Activated CD4-positive, alpha-beta T cell treated with anti-CD3 and anti-CD28 coated beads, Interleukin-2, amount 50 U/mL, for 24 hours (primary cell): ENCODE measurements at places on chromosomes 4 and X.

DNA sequence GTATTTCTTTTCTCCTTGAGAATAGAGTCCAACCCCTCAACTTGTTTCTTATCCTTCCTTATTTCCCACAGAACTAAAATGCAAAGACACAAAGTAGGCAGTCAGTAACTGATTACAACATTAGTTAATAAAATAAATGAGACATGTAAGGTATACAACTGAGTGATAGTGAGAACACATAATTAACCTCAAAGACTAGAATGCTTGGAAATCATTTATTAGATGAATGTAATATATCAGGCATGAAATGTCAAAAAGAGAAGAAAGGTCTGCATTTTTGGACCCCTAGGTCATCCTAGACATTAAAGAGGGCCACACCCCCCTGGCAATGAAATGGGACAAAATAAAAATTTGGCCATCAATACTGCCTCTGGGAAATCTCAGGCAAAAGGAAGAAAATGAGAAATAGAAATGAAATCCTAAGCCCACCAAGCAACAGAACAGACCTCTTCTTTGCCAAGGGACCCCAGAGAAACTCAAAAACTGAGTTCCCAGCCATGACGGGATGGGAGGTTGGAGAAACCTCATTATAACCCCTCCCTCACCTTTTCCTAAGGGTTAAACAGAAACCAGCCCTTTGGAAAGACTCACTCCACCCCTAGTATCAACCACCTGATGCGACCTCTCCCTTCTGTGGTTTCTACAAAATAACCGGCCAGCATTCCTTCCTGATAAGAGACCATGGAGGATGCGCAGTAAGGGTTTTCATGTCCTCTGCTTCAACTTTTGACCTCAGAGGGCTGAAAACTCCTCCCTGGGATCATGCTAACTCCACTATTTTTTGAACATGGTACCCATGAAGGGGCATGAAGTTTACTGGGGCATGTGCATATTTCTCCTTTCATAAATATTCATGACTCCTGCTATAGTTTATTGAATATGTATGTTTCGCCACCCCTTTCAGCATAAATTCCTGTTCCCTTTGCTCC, 90.0 kb upstream of the EXOC1L start:
- DNase-seq, result no peak

DNA sequence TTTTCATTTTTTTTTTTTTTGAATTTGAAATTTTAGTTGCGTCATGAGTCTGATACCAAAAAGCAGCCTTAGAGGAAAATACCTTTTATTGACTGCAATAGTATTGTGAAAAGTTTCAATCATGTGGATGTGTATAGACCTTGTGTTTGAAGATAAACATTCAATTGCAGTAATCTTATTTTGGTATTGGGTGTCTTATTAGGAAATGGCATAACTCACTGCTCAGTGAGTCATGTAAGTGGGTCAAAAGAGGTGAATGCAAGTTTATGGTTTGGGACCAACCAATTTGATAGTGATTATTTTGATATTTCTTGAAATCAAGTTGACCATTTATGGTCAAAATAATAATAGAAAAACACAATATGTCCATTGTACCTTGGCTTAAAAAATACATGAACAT, 627.8 kb upstream of the SLIT2 start:
- DNase-seq, result no peak

DNA sequence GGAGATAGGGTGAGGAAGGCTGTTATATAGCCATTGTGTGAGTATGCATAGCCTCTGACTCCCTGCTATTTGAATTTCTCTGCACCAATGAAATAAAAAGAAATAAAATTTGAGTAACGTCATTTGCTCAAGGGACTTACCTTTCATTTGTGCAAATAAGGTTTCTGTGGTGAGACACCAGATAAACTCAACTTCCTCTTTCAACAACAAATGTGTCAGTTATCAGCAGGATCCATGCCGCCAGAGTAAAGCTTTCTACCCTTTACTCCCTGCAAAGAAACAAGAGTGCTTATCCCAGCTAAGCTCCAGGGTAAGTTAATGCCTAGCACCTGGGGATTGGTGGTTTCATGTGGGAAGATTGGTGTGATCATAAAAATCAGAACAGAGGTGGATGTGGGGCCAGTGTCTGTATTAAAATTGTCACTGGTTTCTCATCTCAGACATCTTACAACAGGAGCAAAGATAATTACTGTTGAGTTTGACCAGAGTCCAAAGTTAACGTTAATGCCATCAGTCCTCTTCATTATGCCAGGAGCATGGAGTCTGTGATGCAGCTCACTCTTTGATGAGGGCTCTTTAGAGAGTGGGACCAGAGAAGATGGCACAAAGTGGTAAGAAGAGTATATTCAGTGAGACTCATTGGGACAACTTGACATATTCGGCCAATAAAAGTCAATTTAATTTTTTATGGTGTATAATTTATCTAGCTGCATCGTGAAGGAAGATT, at the start of gene P2RY10:
Gene P2RY10 (plus strand): TSS at position 206 of the 727 bp plus-strand sequence. CDS start 15,130 bp downstream, outside the sequence.
- DNase-seq, result no peak

DNA sequence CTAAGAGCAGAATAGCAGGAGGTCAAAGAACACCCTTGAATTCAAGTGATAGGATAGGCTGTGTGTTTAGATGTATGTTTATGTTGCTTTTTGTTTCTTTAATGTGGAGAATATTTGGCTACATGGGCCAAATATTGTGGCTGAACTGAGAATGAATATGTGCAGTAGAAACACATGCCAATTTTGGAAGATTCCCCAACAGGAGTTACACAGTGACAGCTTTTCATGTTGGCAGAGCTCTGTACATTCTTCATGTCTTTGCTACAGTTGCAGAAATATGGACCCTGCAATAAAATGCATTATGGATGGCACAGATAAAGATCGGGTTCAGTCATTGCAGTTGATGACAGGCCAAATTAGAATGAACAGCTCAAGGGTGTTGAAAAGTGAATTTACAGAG, 82.8 kb upstream of the SLC4A4 start:
- DNase-seq, result no peak

GRCh38 chrX:118468122-118468521, 27.5 kb upstream of the DOCK11 start:
- DNase-seq, result no peak

DNA sequence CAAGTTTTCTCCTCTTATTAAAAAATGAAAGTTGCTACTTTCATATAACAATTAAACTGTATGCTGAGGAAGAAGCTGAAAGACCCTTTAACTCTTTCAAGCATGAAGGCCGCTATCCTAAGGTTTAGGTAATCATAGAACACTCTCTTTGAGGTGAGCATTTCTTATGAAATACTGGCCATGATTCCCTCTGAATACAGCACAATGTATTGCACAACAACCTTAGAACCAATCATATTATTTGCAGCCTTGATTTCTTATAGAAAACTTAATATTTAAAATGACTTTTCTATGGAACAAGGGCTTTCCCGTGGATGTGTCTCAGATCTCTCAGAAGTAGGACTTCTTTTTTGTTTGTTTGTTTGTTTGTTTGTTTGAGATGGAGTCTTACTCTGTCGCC, 333.4 kb upstream of the TEX13C start:
- DNase-seq, result no peak

GRCh38 chr4:52037689-52038102, 403 bp downstream of the SGCB start:
- DNase-seq, result no peak

- no peak for DNase-seq
These were observed 111.4 kb downstream of the ATXN3L start for GRCh38 chrX:13208281-13208935.

GRCh38 chrX:47577424-47577823, 4.8 kb upstream of the TIMP1 start:
- no peak for DNase-seq

DNA sequence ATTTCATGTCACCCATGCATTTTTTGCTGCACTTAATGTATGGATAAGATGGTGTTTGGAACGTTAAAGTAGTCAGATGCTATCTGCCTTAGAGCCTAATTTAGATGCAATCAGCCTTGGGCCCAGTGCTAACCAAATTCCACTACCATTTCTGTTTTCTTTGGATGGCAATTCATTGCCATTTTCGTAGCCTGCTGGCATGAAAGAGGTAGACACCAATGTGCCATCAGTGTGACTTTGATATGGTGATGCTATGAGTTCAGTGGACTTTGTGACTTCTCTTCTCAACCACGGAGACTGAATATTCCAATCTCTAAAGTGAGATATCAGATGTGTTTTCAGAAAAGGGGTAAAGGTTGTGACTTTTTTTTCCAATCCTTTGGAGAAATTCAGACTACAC, 1.5 kb downstream of the ETFDH start:
- no peak for DNase-seq

DNA sequence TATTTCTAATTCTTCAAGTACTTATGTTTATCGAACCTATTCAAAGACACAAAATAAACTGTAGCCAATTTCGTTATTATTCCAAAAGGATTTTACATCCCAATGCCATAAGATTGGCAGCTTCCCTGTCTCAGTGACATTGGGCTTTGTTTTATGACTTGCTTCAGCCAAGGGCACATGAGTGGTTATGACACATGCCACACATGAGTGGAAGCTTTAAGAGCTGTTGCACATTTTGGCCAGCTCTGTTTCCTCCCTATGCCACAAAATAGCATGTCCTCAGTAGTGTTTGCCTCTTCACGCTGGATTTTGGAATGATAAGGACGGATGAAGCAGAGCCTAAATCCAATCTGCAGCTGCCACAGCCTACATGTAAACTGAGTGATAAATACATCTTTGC, 21.9 kb downstream of the SEC24D start:
- no peak for DNase-seq

- DNase-seq, result no peak
These were observed 13.5 kb downstream of the NSUN7 start for GRCh38 chr4:40763228-40763716.

DNA sequence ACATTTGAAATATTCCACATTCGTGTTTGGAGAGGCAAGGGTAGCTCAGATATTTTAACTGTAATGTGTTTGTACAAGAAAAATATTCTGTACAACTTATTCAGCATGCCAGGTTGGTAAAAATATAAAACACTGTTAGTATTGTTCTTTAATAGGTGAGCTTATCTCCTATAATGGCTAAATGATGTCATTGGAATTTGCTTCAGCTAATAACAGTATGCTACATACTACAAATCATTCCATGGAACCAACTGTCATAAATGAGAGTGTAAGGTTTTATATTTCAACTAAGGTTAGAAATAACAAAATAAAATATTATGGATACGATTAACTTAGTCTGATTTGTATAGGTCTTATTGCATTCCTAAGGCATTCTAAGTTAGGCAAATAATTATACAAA, 206.6 kb downstream of the ADGRL3 start:
- DNase-seq, result no peak

DNA sequence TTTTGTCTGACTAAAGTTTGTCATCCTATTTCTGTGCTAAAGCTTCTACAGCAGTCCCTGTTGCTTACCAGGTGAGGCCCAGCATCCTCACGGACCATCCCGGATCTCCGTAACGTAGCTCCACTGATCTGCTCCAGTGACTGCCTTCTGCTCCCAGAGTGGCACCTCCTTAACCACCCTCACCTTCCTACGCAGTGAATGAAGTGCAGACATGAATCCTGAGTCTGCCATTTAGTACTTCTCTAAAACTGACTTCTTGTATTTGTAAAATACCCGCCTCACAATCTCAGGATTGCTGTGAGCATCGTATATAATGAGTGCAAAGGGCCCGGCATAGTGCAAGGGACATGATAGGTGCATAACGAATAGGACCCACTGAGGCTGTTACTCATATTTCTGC, 27.7 kb upstream of the ACSL1 start:
- no peak for DNase-seq

- no peak for DNase-seq
These were observed 22.0 kb upstream of the ZCCHC4 start for GRCh38 chr4:25290490-25291067.

DNA sequence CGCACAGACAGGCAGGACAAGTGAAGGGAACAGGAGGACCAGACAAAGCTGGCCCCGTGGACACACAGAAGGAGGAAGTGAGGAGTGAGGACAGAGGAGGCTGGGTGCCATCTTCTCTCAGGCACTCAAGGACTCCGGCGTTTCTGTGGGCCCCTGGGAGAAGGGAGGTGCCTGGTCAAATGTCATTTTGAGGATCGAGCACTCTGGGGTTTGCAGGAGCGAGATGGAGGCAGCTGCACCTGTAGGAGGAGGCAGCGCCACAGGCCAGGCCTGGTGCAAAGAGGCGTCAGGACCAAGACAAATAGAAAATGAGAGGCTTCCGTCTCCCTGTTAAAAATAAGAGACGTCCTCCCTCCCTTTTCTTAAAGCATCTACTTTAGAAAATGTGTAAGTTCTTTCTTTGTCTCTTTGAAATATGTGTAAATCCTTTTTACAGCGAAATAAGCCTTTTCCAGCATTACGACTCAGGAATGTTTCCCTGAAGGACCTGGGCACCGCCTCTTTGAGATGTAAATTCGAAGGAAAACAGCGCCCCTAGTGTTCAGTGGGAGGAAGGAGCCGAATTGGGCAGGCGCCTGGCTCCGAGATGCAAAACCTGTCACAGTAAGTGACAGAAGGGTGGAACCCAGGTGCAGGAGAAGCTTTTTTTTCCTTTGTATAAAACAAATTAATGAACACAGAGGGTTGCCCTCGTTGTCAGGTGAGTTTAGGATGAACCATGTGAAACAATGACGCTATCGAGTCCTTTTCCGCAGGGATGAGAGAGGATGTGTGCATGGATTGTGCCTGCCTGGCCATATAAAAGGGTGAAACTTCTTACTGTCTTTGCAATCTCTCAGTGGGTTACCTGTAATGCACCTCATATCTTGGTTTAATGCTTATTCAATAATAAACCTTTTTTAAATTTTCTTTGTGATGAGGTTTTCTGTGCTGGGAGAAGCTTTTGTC, 1.4 kb upstream of the C4orf50 start:
- no peak for DNase-seq

DNA sequence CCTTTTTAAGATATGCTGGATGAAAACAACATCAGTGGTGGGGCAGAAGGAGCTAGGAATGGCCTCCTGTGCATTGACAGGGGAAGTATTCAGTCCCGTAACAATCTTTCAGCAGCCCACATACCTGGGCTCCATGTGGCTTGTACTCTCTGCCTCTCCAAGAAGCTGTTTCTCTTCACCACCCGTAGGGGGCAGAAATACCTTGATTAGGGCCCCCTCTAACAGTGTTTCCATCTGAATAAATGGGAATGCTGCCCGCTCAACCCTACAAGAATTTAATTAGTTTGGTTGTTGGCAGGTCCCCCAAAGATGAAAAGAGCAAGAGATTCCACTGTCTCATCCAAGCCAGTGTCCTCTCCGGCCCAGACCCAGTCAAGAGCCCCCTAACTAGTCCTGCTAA, 155.2 kb downstream of the SMIM20 start:
- DNase-seq, result no peak

- no peak for DNase-seq
These were observed 9.2 kb downstream of the HOPX start for GRCh38 chr4:56671860-56672259.

DNA sequence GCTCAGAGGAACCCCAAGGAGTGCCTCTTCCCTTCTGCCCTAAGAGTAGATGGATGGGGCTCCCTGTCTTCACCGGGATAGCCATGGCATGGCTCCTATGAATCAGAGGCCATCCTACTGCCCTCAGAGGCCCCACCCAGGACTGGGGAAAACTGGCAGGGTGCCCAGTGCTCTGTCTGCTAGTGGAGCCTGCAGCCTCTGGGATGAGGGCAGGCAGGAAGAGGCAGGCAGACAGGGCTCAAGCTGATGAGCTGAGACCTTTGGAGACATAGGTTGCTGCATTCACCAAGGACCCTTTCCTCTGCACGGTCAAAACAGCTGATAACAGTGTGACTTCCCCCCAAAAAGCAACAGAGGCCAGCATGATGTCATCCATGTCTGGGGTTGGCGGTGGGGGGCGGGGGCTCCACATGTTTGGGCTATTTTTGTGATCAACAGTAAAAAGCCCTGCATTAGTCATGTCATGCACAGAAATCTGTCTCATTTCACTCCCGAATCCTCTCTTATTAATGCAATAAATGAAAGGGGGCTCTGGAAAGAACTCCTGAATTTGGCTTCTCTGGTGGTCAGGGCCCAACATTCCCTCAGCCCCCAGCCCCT, 207.6 kb upstream of the MAMLD1 start:
- DNase-seq, result no peak
